Islet precursor cell (in vitro differentiated cells): ENCODE measurements at places on chromosomes 3 and 15.

GRCh38 chr3:65837604-65838003 lies 201.1 kb downstream of the MAGI1 start:
- no peak for DNase-seq

DNA sequence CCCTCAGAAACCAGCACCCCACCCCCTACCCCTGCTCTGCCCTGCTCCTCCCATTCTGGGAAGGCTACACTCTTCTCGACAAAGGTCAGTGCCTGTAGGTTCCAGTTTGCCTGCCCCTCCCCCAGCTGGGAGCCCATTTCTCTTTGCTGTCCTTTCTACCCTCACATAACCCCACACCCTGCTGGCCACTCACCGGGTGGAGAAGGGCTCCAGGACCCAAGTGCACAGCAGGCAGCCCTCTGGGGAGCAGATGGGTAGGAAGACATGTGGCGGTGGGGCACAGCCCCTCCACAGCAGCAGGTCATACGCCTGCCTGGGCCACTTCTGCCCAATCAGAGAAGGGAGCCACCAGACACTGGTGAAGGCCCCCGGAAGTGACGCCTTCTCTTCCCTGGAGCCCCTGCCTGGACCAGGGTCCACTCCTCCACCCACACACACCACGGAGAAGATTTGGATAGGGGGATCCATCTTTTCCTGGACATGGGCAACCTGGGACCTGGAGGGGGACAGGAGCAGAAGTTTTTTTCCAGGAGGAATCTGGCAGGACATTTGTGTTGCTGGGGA lies at the start of gene THPO:
Gene THPO (minus strand): TSS at position 326 of the 564 bp plus-strand sequence. CDS start 1,948 bp downstream, outside the sequence.
- peak; percentile 62 for DNase-seq

DNA sequence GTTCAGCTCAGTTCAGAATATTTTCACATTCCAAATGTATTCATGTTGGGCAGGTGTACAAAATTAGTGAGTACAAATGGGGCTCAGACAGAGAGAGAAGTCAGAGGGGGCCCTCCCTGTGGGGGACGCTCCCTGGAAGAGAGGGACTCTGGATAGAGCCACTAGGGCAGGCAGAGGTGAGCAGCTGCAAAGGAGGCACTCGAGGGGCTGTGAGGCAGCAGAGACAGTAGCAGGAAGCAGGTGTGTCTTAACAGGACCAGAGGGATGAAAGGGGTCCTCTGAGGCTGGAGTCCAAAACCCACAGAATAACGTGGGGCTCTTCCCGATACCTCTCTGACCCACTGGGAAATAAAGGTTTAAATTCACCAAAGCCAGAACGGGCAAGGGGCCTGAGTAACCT lies 127.1 kb downstream of the MEGF11 start:
- no peak for DNase-seq

GRCh38 chr3:126745760-126746394 lies 41.8 kb downstream of the CHCHD6 start:
- peak; percentile 42 for DNase-seq

DNA sequence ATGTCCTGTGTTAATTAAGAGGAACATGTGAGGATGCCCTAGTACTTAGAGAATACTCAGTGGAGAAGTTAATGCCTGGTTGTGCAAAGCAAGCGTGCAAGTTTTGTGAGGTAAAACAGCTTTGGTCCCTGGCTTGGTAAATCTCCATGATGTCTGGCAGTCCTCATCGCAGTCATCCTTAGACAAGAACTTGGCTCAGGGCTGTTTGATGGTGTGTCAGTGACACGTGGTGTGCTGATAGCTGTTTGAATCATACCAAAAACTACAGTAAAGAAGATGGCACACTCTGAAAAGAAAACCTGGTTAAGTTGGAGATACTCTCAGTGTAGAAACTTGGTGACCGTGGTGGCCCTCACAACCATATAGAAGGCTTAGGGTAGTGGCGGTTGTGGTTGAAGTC lies 361.7 kb downstream of the FEZF2 start:
- DNase-seq, result no peak

DNA sequence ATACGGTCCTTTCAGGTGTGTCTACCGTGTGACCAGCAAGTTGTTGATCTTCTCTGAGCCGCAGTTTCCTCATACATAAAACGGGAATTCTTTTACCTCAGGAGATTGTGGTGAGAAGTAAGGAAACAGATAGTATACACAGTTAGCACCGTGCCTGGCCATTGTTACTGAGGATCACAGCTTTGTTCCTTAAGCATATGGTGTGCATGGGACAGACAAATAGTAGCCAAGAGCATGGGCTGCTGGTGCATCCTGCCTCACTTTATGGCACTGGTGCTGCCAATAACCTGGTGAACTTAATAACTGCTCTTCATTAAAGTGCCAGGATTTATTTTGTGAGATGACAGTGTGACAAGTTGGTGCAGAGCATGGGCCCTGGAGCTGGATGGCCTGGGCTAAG lies 86.3 kb downstream of the PDCD6IP start:
- no peak for DNase-seq

- DNase-seq, result no peak
These were observed 168.4 kb downstream of the LPP start for GRCh38 chr3:188322135-188322887.

- DNase-seq, result peak; percentile 83
These were observed 9.1 kb upstream of the SEC11A start for GRCh38 chr15:84725001-84725491.

GRCh38 chr3:9500108-9501050 lies 53.2 kb downstream of the LHFPL4 start:
- DNase-seq, result peak; percentile 95

DNA sequence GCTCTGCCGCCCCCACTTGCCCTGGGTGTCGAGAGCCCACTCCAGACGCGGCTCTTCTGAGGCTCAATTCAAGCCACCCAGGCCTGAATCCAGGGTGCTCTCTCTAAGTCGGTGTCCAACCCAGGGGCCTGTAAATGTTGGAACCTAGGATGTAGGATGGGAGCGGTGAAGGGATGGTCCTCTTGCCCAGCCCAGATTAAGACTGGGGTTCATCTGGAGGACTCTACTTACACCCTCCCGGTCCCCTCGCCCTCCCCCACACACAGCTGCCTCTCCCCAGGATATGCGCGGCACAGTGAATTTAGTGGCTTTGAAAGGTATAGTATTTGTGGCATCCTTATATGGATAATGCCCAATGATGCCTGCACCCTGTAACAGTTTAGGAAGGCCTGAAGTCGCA lies 822 bp upstream of the FBN1 start:
- DNase-seq, result no peak

GRCh38 chr15:43872416-43873020 lies 45.7 kb downstream of the WDR76 start:
- DNase-seq, result peak; percentile 74

- DNase-seq, result peak; percentile 63
These were observed 851.1 kb downstream of the FHIT start for GRCh38 chr3:60399861-60400845.

DNA sequence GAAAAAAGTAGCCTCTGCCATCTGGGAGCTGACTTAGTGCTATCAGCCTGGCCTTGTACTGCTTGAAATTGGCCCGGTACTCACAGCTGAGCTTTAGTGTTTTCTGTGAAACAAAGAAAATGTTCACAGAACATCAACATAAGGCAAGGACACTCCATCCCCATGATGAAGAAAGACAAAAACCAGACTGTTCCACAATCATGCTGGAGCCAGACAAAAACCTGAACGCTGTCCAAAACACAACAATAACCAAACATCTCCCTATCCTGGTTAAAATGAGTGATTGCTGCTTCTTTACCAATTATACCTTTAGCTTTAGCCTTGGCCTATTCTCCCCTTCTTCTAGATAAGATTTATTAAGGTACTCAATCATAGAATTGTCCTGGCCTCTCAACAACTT lies 153.9 kb downstream of the CPNE4 start:
- DNase-seq, result no peak

DNA sequence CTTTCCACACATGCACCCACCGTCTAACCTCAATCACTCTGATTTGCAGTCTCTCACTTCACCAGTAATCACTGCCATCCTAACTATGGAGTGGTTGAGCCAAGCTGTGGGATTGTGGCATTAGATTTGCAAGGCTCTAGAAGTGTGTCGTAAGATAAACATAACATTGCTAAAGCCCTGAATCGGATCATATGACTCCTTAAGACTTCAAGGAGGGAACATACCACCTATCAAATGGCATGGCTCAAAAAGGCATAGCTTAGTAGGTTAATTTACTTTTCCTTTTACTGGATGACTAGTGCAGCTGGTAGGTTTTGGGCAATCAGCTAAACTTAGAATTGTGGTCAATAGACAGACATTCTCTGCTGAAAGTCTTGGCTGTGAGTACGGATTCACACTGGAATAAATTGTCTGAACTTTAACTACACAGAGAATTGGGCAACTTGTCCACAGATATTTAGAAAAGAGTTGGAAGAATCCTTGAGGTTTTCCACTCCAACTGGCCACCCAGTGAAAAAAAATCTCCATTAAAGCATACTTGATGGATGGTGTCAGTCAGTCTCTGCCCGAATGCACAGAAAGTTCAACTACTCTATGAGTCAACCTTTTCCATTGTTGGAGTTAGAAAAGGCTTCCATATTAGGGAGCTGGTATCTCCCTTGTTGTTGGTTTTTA lies 476.7 kb upstream of the CBLB start:
- no peak for DNase-seq

GRCh38 chr3:67599821-67600220 lies 54.6 kb downstream of the SUCLG2 start:
- DNase-seq, result no peak

DNA sequence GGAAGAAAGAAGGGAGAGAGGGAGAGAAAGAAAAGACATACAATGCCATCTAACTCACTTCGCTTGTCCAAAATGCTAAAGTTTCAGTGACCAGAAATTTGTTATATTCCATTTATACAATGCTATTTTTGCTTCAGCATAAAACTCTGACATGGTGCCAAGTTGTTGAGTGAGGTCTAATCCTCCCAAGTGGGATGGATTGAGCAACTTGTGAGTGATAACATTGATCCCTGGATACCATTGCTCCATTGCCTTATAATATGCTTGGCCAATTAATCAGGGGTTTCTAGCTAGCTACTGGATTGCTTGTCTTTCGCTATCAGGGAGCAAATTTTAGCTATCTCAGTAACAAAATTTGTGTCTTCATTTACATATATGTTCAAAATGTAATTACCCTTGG lies 615.6 kb upstream of the DPPA4 start:
- no peak for DNase-seq

GRCh38 chr15:59326856-59327255 lies 45.8 kb downstream of the MYO1E start:
- no peak for DNase-seq

- no peak for DNase-seq
These were observed 1.6 kb upstream of the SIAH2 start for GRCh38 chr3:150764566-150764965.

GRCh38 chr3:28651159-28651558 lies 302.5 kb upstream of the AZI2 start:
- DNase-seq, result no peak

GRCh38 chr3:81929697-81930096 lies 168.3 kb upstream of the GBE1 start:
- DNase-seq, result no peak

- no peak for DNase-seq
These were observed 623.5 kb downstream of the EDEM1 start for GRCh38 chr3:5811016-5811415.

- no peak for DNase-seq
These were observed 500.6 kb upstream of the PROK2 start for GRCh38 chr3:72285502-72285901.
